ENCODE measurements at places on chromosomes 1 and 21.

DNA sequence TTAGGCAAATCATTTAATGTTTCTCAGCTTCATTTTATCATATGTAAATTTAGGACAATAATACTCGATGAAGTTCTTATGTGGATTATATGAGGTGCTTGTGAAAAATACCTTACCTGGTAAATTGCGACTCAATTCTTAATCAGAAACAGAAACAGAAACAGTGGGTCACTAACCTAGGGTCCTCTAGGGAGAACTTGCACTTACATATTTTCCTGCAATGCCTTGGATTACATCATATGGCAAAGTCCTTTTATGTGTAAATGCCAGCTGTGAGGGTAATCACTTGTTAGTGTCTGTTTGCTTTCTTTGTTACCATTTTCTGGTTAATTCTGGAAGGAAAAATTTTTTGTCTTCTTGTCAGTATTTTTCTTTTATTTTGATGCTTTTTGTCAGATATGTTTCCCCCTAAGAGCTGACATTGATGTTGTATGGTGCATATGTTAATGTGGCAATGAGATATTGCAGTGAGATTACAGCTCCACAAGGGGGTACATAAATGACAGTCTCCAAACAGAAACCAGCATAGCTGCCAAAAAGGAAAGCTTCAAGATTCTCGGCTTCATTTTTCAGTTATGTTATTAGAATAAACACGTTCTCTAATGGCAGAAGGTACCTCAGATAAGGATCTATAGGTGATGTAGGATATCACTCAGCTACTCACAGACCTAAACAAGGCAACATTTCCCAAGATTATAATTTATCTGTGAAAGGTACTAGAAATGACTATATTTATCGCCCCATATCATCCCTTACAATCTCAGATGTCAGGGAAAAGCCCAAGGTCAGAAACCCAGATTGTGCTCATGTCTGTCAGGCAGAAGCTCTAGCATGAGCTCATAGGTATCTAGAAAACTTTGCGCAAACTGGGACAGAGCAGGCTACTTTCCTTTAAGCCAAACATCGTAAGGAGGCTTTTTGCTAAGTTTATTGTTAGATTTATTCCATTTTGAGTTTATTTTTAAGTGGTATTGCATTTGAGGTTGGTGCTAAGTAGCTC is 119.9 kb downstream of the FASLG start:
- DNase-seq, result no peak

DNA sequence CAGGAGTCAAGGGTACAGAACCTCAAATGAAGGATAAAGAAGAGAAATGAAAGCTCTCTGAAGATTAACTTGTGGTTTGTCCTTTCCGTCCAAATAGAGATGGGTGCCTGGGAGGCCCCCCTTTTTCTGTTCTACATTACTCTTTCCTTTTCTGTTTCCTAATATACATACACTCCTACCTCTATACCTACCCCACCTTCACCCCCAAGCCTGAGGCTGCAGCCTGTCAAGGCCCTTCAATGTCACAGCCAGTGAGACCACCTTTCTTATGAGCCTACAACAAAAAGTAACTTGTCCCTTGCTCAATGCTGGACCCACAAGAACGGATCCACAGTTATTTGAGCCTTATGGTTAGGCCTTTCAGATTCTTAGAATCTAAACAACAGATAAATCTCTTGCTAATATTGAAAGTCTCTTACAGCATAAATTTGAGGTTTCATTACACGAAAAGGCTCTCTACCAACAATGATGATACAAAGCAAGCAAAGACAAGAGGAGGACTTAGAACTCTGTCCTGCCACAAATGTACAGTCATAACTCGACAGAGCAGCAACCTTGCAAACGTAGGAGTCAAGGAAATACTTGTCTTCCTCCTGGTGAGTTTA is 4.1 kb upstream of the TRAF3IP3 start:
- no peak for DNase-seq

GRCh38 chr1:107339775-107340174 is 198.9 kb downstream of the NTNG1 start:
- DNase-seq, result no peak

- no peak for DNase-seq
Observed at GRCh38 chr1:184911103-184911745, 63.1 kb downstream of the NIBAN1 start.

- no peak for DNase-seq
Observed at GRCh38 chr21:29939104-29939923, 482 bp downstream of the GRIK1 start.

Data from stimulated activated CD8-positive, alpha-beta memory T cell treated with anti-CD3 and anti-CD28 coated beads, Interleukin-15, amount 100 ng/mL, for 4 hours (primary cell).